AG08395 (cell line): ENCODE measurements at places on chromosomes 13 and 19.

- DNase-seq = no peak
Observed at GRCh38 chr19:39641773-39642172, 13.9 kb upstream of the LGALS16 start.

DNA sequence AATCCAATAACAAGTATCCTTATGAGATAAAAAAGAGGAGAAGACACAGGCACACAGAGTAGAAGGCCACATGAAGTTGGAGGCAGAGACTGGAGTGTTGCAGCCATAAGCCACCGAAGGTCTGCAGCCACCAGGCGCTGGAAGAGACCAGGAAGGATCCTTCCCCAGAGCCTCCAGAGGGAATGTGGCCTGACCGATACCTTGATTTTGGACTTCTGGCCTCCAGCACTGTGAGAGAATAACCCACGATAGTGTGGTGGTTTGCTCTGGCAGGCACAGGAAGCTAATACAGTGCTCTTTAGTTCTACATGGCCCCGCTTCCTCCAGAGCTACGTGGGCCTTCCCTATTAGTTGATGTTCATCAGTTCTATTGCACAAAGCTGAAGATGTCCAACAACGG is 15.3 kb upstream of the SULT2A1 start:
- DNase-seq = no peak

GRCh38 chr19:2237051-2237868 is 636 bp downstream of the SF3A2 start:
- no peak for DNase-seq

DNA sequence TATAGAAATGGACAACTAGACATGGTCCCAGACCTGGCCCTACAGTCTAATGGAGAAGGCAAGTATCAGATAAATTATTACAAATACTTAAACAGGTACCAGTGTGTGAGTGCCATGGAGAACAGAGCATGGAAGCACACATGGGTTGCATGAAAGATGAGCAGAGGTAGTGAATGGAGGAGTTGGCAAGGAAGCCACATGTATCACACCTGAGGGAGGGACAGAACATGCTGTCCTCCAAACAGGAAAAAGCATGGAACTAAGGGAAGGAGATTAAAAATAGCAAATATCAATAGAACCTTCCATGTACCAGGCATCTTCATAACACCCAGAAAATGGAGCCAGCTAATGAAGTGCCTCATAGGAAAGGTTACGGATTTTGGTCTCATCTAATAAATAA is 85.9 kb downstream of the SACS start:
- no peak for DNase-seq

DNA sequence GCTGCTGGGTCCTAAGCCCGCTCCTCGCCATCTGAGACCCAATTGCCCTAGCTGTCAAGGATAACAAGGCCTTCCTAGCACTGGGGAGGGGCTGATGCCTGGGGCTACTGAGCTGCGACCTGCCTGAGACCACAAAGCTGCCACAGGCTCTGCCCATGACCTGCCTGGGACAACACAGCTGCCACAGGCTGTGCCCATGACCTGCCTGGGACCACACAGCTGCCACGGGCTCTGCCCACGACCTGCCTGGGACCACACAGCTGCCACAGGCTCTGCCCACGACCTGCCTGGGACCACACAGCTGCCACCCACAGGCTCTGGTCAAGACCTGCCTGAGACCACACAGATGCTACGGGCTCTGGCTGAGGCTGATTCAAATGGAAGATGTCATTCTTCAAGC is 54.8 kb downstream of the EPS15L1 start:
- no peak for DNase-seq

DNA sequence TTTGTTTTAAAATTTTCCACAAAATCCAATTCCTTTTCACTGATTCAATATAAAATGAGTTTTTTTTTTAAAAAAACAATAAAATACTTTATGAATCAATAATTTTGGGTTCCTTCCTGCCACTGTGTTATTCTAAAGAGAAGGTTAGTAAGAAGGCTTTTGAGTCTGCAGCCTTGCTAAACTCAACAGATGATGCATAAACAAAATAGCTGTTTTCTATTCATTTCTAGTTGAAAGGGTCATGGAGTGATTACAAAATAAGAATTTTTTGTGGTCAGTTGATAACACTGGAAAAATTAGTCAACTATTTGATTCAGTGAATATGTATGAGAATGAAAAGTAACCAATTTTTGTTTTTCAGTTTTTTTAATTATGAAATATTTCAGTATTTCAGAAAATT is 169.9 kb downstream of the VWA8 start:
- DNase-seq = peak; percentile 7

DNA sequence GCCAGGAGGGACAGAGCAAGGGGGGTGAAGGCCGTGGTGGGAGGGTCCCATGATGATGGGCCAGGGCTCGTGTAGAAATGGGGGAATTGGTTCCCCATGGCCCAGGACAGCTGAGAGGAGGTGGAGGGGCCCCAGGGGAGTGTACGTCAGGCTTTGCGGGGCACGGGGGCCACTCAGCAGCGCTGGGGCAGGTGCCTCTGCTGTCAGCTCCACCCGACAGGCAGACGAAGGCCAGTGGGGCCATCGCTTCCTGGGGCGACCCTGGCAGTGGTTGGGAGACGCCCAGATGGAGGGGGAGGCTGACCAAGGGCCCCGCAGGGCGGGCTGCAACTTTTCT is 1.9 kb upstream of the TEKTIP1 start:
- DNase-seq = no peak

DNA sequence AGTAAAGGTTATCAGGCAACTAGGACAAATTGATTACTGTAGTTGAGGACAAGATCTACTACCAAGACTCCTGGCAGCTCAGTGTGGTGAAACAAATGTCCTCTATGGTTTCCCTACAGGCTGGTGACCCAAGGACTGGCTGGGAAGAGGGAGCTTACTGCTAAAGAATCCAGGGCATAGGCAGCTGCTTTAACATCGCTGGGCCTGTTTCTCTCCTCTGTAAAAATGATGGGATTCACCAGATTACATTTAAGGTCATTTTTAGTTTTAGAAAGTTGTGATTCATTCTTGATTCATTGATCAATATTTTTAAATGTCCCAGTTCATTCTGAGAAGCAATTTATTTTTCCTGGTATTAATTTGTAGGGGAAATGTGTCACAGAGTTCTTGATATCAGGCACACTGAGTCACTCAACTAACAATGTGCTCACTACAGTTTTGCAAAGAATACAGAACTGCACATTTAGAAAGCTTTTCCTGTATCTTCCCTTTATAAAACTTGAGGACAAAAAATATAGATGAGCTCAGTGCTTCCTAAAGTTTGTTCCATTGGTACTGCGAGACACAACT is 19.6 kb upstream of the FAM124A start:
- no peak for DNase-seq

DNA sequence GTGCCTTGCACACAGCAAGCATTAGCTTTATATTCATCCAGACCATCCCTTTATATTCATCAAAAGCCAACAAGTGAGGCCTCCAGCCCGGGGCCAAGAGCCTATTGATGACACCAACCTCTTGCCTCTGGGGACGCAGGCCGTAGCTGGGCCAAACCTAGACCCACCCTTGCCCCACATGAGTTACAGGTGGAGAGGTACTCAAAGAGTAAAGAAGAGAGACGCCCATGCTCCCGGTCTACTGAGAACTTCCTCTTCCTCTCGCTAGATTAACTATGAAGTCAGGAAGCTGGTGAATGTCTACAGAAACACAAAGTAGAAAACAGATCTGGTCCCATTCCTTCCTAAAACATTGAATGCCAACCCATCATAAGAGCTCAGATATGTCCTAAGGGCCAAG is 3.8 kb upstream of the MLNR start:
- no peak for DNase-seq

DNA sequence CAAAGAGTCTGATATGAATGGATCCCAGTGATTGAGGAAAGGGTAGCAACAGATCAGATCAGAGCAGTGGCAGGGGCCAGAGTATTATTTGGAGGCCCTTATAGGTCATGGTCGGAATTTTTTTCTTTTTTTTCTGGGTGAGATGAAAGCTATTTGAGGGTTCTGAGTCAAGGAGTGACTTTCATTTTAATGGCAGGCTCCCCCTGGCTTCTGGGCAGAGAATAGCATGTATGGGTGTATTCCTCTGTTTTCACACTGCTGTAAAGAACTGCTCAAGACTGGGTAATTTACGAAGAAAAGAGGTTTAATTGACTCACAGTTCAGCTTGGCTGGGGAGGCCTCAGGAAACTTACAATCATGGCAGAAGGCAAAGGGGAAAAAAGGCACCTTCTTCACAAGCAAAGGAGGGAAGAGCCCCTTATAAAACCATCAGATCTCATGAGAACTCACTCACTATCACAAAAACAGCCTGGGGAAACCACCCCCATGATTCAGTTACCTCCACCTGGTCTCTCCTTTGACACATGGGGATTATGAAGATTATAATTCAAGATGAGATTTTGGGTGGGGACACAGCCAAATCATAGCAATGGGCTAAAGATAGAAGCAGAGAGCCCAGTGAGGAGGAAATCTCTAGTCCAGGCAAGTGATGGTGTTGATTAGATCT is 3.0 kb upstream of the SLC6A16 start:
- DNase-seq = peak; percentile 48

DNA sequence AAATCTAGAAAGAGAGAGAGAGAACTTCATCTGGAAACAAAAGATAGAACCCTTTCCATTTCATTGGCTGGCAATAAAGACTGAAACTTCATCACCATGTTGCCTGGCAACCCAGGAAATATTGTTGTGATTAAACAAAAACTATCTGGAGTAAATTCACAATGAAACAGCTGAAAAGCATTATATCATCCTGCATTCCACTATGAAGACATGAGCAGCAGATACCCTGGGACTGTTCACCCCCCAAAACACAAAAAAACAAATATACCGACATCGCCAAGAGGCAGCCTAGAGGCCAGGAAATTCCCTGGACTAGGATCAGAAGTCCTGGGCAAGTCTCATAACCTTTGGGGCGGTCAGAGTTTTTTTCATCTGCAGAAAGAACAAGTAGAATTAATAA is 158.3 kb downstream of the FOXO1 start:
- DNase-seq = peak; percentile 36

DNA sequence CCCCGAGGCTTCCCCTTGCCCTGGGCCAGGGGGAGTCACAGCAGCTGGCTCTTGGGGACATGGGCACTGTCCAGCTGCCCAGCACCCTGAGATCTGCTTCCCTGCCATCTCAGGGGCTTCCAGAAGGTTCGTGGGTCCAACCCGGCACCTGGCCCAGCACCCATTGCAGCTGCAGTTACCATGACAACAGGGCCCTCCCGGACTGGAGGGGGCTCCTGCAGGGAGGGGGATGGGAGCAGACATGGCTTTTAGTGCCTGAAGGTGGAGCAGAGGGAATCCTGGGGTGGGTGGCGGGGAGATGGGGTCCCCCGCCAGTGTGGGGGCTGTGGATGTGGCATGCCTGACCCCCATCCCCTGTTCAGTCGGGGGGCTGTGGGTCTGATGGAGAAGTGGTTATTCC is 14.7 kb downstream of the PIN1 start:
- no peak for DNase-seq

DNA sequence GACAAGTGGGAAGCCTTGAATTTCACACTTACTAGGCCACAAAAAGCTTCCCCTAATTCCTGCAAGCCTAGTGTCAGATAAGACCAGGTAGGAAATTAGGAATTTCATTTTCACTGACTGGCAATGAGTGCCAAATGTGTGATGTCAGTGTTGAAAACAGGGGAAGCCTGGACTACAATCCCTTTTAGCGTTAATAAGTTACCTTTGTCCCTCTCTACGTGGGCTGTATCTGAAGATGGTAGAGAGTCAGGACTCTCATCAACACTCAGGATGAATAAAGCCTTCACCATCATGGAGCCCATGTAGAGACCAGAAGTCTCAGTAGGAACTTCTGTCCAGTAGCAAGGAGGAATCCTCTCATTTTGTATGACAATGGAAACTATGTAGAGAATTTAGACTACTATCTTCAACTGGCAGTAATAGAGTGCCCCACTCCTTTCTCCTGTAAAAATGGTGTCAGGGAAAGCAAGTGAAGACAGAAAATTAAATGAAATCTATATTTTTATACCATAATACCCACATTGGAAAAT is 324.1 kb upstream of the KLHL1 start:
- no peak for DNase-seq

GRCh38 chr19:2273356-2274184 is 8.4 kb downstream of the PEAK3 start:
- peak; percentile 80 for DNase-seq

DNA sequence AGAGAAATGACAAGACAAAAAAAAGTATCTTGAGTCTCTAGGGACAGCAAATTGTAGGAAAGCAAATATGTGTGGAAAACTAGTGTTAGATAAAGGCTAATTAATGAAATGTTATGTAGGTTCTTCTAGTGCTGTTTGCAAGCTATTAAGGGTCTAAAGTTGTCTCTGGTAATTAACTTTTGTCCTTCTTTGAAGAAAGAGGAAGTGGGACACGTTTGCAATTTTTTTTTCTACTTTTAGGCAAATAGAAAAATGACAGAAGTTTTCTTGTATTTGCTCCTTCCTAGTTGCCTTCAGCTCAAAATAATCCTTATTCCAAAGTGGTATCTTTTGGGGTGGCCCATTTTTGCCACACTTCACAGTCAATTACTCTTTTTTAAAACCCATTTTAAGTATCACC is 1877.7 kb upstream of the PRR20A start:
- DNase-seq = no peak

DNA sequence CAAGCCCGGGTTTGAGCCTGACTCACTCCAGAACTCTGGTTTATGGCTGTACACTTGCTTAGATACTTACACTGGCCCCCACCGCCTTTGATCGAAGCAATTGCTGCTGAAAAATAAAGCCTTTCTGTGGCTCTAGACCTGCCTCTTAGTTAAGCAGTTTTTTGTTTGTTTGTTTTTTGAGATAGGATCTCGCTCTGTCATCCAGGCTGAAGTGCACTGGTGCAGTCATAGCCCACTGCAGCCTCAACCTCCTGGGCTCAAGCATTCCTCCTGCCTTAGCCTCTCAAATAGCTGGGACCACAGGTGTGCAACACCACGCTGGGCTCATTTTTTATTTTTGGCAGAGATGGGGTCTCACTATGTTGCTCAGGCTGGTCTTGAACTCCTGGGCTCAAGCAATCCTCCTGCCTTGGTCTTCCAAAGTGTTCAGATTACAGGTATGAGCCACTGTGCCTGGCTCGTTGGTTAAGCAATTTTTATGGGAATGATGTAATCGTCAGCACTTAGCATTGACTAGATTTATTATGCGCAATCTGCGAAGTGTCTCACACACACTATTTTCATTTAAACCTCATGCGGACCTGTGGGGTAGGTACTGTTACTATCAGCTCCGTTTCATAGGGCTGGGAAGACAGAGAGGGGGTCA is 22.2 kb downstream of the PPP2R1A start:
- DNase-seq = no peak

GRCh38 chr19:49014870-49015255 is 2.0 kb downstream of the LHB start:
- DNase-seq = no peak

DNA sequence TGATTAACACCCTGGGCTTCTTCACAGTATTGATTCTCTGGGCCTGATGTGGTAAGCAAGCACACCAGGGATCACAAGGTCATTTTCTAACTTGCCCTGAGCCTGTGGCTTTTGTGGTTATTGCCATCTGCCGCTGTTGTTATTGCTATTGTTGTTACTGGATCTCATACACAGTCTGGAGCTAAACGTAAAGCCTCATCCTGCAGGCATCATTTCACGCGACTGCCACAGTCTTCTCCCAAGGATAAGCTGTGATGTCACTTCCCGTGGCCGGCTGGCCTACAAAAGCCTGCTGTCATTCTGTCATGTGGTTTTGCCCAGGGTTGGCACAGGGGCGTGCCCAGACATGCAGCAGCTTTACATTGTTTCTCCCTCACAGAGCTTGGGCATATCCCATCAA is 154.0 kb upstream of the GPR12 start:
- DNase-seq = no peak
